ENCODE measurements at places on chromosomes 4 and X. TPM values are rescaled to one million over a fixed set of nuclear protein-coding genes. Genes with fewer than 3 reads are reported as not detected.

The CETN2 gene
- total RNA-seq = 40.8 TPM

The STARD8 gene
- 1.5 TPM for total RNA-seq

DNA sequence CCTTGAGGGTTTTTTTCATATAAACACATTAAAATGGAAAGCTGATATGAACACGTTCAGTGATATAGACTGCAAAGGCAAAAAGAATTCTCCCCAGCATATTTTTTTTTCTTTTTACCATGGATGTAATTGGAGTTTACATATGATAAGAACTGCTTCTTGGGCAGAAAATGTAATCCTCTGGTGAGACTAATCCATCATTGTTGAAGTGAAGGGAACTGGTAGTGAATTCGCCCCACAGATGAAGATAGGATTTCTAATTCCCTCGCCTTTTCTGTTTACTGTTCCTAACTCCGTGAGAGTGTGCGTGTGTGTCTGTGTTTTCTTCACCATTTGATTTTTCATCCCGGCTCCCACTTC lies 88.9 kb downstream of the GPR143 start:
- no peak for DNase-seq

- peak; percentile 64 for DNase-seq
Observed at GRCh38 chrX:110163488-110163887, 154.4 kb downstream of the AMMECR1 start.

- no peak for DNase-seq
Observed at GRCh38 chr4:138393886-138394610, 151.9 kb upstream of the SLC7A11 start.

- no peak for DNase-seq
Observed at GRCh38 chr4:48635980-48636379, 144.1 kb downstream of the FRYL start.

The TMEM129 gene
- total RNA-seq = 39.6 TPM

GRCh38 chrX:47751670-47752069 lies 85.0 kb upstream of the ZNF81 start:
- no peak for DNase-seq

DNA sequence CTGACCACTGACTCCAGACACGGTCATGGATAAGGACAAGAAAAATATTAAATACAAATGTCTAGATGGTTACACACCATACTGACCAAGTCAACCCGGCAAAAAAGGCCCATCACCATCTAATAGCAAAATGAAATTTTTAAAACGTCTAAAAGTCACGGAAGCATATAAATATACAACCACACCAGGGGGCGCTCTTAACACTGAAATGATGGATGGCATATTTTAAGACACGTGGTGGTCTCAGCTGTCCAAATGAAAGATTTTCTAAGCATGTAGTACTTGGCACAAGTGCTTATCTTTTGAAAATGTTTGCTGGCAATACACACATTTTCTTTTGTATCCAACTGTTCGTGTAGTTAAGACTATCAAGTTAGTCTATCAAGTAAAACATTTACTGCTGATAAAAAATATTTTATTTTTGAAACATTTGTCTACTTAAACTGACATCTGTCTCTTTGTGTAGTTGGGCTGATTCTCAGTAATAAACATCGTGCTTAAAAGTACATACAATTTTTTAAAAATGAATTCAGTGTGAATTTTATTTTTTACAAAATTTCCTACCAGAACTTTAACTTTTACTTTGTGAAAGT lies 64.6 kb downstream of the COX7B2 start:
- peak; percentile 61 for DNase-seq

The HOPX gene
- 3.3 TPM for total RNA-seq

- no peak for DNase-seq
Observed at GRCh38 chr4:145788755-145789154, 108.8 kb downstream of the C4orf51 start.

The ESX1 gene
- total RNA-seq = not detected

GRCh38 chr4:187183826-187184225 lies 460.2 kb upstream of the FAT1 start:
- DNase-seq = peak; percentile 28

DNA sequence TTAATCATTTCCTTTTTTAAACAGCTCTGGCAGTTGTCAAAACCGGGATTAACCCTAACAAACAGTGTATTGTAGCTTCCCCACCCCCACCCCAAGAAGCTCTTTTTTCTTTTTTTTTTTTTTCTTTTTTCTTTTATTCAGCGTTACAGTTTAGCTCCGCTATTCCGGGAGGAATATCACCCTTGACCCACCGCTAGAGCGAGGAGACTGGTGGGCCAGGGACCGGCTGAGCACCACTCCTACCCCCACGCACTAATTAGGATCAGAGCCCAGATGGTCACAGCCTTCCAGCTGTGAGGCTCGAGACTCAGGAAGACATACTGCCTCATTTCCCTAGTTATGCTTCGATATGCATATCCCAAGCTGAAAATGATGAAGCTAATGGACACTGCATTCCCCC lies 2.0 kb downstream of the PARM1 start:
- DNase-seq = no peak

- no peak for DNase-seq
Observed at GRCh38 chrX:72621163-72621562, 48.5 kb upstream of the HDAC8 start.

The HSPA4L gene
- 8.5 TPM for total RNA-seq

DNA sequence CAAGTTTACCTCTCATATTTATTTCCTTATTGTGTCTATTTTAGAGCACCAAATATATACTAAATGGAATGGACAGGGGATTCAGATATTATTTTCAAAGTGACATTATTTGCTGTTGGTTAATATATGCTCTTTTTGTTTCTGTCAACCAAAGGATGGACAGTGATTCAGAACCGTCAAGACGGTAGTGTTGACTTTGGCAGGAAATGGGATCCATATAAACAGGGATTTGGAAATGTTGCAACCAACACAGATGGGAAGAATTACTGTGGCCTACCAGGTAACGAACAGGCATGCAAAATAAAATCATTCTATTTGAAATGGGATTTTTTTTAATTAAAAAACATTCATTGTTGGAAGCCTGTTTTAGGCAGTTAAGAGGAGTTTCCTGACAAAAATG lies 6.2 kb downstream of the FGB start:
- no peak for DNase-seq

The HTRA3 gene
- total RNA-seq = 2.6 TPM

The NXF2B gene
- total RNA-seq = not detected

DNA sequence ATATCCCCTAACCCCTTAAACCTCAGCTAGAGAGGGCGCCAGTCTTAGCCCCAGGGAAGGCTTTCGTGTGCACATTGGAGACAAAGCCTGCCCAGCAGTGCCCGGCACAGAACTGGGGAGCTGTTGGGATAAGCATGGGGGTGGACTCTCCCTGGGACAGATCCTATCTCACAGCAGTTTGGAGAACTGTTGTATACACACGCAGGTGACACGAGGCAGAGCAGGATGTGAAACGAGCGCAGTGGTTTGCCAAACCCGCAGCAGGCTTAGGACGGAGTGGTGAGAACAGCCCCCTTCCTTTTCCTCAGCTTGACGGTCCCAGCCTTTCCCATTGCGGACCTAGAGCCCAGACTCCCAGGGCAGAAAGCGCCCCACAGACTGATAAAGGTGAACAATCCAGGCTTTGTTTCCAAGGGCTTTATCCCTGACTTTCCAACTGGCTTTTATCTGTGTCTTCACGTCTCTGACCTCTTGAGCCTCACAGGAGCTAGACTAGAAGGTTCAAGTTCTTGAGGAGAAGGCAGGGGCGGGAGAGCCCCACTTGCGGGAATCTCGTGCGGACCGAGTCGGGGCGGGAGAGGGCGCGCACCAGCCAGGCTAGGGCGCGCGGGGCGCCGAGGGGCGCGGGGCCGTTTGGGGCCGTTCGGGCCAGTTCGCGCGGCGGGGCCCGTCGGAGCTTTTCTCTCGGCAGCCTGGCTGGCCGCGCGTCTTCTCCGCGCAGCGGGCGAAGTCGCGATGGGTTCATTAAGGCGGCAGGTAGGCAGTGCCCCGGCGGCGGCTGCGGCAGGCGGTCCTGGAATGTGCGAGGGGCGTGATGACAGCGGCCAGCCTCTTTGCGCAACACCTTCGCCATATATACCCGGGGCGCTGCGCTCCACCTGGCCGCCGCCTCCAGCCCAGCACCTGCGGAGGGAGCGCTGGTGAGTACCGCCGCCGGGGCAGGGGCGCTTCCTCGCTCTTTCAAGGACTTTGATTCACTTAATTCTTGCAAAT lies at the start of gene SLC34A2:
Gene SLC34A2, plus strand, starts transcription at position 881 of the 993 bp plus-strand sequence. CDS start 6,650 bp downstream, outside the sequence.
- DNase-seq = no peak

DNA sequence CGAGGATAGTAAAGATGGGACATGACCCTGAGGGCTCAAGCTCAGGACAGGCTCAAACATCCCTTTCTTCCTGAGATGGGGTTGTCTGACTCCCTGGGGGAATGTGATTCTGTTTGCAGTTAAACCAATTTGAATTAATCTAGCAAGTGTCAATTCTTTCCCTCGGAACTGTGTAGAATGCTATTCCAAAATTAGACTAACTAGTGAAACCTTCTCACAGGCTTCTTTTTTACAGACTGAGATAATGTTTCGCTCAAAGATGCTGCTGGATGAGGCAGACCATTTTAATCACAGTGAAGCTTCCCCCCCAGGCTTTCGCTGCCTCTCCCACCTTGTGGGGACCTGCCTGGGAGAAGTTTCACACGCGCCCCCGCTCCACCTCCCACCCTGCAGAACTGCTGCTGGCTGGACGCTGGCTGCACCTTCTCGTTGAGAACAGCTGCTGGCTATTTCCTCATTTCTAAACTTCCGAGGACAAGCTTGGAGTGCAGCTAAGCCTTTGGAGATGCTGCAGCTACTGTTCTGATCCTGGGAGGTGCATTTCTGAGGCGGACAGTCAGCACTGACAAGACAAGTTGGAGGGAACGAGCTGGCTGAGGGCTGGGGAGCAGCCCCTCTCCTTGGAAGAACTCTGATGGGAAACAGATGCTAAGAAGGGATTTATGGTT lies 297.8 kb downstream of the RAPGEF2 start:
- DNase-seq = no peak

GRCh38 chrX:1727531-1728027 lies 112.7 kb downstream of the ASMT start:
- DNase-seq = no peak

DNA sequence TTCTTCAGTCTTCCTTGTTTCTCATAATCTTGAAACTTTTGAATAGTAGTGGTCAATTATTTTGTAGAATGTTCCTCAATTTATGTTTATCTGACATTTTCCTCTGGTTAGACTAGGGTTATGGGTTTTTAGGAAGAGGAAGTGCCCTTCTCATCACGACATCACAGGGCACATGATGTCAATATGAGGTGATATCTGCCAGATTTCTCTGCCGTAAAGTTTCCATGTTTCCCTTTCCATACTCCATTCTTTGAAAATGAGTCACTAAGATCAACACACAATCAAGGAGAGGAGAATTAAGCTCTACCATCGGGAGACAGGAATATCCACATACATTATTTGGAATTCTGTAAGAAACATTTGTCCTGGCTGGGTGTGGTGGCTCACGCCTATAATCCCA lies 28.4 kb downstream of the RP2 start:
- DNase-seq = peak; percentile 69

- DNase-seq = peak; percentile 67
Observed at GRCh38 chrX:130916636-130917422, 13.8 kb upstream of the ENOX2 start.

GRCh38 chr4:185534866-185535611 lies at the start of gene PDLIM3:
PDLIM3 (minus strand) TSS chr4:185535507; CDS start chr4:185535434, 73 bp downstream.
- DNase-seq = no peak

The HERC5 gene
- 3.3 TPM for total RNA-seq

- no peak for DNase-seq
Observed at GRCh38 chr4:141121768-141122454, 11.4 kb downstream of the RNF150 start.

GRCh38 chr4:114383067-114383466 lies 215.5 kb upstream of the UGT8 start:
- DNase-seq = no peak

GRCh38 chrX:133646719-133647116 lies 231.4 kb upstream of the GPC4 start:
- DNase-seq = no peak

DNA sequence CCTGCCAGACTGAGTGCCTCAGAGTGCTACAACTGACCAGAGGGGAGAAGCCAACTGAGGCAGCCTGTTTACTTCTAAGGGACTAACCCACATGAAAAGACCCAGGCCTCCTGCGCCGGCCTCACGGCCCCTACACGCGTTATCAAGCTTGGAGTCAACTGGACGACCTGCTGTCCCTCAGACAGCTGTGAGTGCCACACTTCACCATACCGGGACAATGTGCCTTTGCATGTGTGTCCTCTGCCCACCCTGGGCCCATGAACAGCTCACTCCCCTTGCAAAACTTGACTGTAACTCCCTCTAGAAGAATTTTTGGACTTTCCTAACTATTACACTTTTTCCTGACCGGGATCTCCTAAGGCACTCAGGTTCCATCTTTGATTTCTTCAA lies 1.8 kb downstream of the NOP14 start:
- DNase-seq = no peak

The MID1 gene
- 8.5 TPM for total RNA-seq

DNA sequence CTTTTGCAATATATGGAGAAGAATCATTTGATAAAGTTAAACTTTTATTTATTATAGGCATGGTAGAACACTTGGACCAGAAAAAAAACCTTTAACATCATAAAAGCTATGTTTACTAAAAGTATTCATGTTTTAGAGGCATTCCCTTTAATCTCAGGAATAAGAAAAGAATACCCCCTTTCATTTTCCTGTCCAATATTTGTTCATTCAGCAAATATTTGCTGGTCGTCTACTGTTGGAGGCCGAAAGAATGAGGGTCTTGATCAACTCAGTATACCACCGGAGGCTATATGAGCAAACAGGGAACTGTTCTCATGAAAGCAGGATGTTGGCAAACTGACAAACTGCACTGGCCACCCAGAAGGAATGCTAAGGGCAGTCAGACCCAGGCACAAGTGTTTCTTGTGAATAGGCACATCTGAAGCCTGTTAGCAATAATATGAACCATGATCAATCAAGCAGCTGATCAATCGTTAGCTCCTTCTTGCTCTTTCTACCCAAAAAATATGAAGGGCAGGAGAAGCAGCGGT lies 480.8 kb upstream of the FAT1 start:
- no peak for DNase-seq

The CTAG2 gene
- not detected for total RNA-seq

- no peak for DNase-seq
Observed at GRCh38 chr4:112341033-112341432, 43.9 kb downstream of the ALPK1 start.

DNA sequence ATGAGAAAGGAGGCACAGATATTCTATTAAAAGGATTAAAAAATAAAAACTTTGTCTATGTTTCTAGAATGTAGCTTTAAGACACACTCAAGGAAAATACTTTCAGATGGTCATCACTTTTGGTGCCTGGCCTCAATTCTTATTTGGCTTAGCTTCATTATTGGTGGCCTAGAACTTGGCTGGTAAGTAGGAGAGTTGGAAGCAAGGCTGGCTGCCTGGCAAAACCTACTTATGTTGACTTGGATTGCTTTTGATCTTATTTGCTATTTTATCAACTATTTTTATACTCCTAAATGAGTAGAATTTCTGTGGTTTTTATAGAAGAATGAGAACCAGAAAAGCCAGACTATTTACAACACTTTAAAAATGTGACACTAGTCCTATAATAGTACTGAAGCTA lies 35.3 kb upstream of the JADE3 start:
- DNase-seq = peak; percentile 18

The EXOC1L gene
- not detected for total RNA-seq
